Daoy (cell line): ENCODE measurements at places on chromosomes 2 and 18. TPM values are rescaled to one million over a fixed set of nuclear protein-coding genes. Genes with fewer than 3 reads are reported as not detected.

The C2orf74 gene
- 10.5 and 13.4 TPM in 2 replicates for total RNA-seq

The BOD1L2 gene
- not detected in 2 replicates for total RNA-seq

The SLC4A5 gene
- 0.17 TPM in 1 of 2 replicates, not detected in the other for total RNA-seq

The SERPINB4 gene
- total RNA-seq = not detected in 2 replicates

The KIAA2012 gene
- not detected in 2 replicates for total RNA-seq
